ENCODE measurements at places on chromosomes 12 and 14. TPM values are rescaled to one million over a fixed set of nuclear protein-coding genes. Genes with fewer than 3 reads are reported as not detected.
A peak's percentile ranks its signal among the peaks of the same experiment; 100 is the strongest.

DNA sequence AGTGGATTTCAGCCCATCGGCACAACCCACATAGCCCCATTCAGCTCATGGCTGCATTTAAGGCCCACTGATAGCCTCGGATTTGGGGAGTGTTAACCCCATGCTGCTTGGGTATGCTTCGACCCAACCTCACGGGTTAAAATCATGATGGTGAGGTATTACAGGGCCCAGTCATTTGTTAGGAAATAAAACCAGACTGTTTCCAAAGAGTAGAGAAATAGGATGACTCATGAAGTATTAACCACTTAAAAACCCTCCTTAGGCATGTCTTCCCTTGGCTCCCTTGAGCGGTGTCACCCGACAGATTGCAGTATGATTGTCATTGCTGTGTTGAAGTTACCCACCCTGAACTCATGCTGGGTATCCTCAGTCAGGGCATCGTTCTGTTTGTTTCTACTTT, 289.1 kb downstream of the CACNA1C start:
- no peak for DNase-seq

GRCh38 chr14:29566194-29566593, 361.5 kb downstream of the PRKD1 start:
- DNase-seq, result no peak

DNA sequence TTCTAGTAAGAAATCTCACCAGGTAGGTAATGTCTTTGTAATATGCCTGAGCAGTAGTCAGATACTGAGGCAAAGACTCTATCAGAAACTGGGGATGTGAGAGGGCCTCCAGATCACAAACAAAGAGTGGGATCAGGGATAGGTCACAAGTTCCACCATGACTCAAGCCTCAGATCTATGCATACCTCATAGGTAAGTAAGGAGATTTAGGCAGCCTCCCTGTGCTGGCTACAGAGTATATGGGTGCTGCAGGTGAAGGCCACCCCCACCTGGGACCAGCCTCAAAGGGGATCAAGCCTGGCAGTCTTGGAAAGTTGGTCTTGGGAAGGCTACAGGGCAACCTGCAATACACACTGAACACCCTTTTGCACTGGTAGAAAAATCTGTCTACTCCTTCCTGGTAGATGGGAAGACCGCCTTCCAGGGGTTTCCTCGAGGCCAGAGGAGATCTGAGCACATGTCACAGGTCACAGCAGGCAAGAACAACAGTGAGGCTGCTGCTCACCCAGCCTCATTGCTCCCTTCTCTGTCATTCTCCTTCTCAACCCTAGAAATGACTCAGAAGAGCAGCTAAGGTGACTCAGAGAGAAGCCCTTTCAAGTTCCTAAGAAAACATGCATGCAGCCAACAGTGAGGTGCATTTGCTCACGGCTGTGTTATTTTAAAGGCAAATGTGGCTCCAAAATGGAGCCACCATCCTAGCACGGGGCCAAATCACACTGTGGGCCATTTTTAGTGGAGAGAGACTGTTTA, 143.4 kb upstream of the CDKN3 start:
- no peak for DNase-seq

The HELB gene
- 8.2 TPM for polyA plus RNA-seq

- DNase-seq, result no peak
Measured at GRCh38 chr12:79552192-79552591, 138.6 kb downstream of the PAWR start.

DNA sequence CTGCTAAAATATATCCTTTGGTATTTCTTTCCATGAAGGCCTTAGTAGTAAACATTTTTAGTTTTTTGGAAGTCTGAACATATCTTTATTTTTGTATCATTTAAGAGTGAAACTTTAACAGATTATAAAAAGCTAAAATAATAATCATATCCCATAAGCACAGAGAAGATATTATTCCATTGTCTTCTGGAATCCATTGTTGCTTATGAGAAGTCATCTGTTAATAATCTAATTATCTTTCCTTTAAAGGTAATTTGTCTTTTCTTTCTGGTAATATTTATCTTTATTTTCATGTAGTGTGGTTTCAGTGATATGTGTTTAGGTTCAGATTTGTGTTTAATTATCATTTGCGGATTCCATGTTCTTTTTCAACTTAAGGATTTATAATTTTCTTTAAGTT, 261.7 kb downstream of the MSRB3 start:
- DNase-seq, result no peak

The GLS2 gene
- polyA plus RNA-seq, result 2.0 TPM

DNA sequence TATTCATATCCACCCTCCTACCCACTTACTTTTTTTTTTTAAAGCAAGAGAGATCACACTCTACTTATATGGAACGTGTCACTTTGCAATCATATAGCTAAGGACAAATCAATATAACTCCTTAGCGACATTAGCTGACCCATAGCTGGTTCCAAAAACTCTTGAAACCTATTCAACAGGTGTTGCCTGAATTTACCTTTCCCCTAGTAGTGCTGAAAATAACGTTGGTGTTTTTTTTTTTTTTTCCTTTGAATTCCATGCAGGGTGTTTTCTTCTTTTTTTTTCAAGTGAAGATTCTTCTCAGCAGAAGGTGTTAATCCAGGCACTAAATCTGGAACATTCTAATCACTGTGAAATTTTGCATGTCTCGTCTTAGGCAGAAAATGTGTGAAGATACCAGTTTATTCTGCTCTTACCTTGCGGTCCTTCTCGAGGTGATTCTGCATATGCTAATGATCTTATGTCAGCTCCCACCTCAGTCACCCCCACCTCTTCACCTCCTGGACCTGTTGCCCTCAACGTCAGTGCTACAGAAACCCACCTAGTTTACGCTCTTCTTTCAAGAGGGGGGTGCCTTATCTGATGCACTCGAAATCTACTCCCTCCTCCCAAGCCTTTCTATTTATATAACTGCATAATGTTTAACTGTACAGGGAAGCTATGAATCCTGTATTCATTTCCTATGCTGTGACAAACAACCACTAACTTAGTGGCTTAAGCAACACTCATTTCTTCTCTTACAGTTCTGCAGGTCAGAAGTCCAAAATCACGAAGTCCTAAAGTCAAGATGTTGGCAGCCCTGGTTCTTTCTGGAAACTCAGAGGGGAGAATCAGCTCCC, 7.1 kb upstream of the VPS37B start:
- DNase-seq, result no peak

The UBR7 gene
- 36.4 TPM for polyA plus RNA-seq

DNA sequence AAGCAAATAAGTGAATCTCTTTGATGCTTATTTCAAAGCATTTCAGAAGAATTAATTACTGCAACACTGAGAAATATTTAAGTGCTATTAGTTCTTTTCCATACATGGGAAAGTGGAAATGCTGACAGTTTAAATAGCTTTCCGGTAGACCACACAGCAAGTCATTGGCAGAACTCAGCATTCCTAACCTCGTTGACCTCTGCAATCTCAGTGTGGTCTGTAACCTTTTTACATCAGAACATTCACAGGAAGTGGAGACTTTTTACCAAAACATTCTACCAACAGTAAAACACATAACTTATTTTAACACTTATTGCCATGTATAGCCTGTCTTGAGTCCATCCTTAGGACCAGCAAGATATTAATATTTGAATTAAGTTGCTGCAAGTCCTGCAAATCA, 249.5 kb upstream of the DCN start:
- peak; percentile 62 for DNase-seq

The MAP3K9 gene
- 5.4 TPM for polyA plus RNA-seq

The DHRS2 gene
- 0.37 TPM for polyA plus RNA-seq

DNA sequence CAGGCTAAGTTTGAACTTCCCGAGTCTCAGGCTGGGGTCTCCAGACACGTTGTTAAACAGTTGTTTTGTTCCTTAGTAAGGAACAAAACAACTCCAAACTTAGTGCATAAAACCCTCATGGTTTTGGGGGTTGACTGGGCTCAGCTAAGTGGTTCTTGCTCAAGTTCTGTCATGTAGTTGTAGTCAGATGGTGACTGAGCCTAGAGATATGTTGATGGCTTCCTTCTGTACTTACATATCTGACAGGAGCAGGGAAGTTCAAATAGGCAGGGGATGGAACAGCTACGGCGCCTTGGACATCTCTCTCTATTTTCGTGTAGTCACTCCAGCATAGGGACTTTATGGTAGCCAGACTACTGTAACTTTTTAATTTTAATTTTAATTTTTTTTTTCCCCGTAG, 45.7 kb downstream of the SPATS2 start:
- no peak for DNase-seq

The DACT1 gene
- 30.4 TPM for polyA plus RNA-seq

DNA sequence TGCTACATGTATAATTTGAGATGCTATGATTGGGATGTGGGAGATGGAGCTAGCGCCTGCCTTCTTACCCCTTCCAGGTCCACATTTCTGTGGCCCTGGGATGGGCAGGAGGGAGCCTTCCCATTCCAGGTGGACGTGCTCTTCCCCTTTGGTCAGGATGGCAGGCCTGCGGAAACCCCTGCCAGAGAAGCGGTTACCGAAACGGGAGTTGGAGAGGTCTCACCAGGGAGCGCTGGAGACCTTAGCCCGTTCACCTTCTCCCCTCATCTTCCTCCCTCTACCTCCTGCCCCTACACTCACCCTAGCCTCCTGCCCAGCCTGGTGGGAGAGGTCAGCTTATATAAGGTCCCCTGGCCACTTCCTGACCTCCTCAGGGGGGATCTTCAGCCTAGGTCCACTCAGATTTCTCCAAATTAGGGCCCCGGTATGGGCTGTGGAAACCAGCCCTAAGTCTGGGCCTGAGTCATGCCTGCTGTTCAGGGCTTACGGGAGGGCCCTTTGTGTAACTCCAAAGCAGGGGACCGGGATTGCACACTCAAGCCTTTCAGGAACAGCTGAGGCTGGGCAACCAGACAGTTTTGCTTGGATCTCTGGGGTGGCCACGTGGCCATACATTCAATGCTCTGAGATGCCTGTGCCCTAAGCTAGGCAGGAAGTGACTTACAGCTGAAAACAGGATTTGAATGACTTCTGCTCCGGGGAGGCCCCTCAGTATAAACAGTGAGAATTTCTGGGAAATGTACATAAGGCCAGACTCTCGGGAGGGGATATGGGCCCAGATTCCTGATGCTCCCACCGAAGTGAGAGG, 10.2 kb upstream of the MEG3 start:
- DNase-seq, result no peak

- DNase-seq, result no peak
Measured at GRCh38 chr14:84767434-84767833, 762.5 kb upstream of the FLRT2 start.

DNA sequence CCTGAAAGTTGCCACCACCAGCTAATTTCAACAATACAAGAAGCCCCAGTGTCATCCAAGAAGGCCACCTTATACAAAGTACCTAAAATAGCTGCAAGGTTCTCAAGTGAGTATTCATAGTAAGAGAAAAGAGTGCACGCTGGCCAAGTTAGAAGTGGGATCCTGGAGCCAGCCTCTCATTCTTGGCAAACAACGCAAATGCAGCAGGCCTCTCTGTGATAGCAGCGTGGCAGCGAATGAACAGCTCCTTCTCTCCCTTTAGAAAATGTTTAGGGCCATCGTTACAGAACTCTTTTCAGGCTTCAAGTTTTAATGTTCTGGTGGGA, 78.0 kb upstream of the IFNG-AS1 start:
- peak; percentile 42 for DNase-seq

GRCh38 chr12:95516757-95517156, 34.5 kb downstream of the USP44 start:
- DNase-seq, result no peak

The TAS2R20 gene
- polyA plus RNA-seq, result 3.4 TPM

DNA sequence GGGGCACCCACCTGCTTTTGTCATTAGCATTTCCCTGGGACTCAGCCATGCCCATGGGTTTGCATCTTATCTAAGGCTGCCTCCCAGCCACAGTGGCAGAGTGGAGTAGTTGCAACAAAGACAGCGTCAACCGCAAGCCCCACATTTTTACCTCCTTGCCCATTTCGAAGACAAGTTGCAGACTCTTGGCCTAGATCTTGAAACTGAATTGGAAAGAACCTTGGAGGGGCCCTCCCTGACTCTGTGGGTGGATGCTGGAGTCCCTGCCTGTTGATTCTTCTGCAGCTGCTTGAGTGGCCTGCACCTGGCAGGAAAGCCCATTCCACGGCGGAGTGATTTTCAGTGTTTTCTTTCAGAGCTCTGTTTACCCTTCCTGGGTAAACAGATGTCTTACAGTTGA, 309.0 kb downstream of the VRK1 start:
- DNase-seq, result no peak

DNA sequence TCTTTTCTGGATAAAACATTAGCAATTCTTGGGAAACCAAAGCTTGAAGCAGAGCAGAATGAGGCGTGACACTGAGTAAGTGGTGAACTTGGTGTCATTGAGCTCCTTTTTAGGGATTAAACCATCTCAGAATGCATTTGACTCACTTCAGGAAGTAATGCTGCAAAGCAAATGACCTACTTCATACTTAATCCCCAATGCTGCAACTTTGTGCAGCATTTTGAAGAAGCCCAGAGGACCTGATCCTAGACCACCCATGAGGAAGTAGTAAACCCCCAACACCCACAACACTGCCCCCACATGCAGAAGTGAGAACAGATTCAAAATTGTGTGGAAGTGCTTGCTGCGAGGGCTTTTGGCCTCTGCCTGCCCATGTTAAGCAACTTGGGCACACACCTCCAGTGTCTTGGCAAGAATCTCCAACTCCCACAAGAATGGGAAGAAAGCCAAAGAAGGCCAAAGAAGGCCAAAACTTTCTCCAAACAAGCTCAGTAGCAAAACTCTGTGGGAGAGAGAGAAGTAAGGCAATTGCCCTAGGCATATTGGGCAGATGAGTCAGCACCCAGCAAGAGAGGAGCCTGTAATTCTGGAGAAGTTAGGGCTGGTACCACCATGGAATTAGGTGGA, 69.2 kb upstream of the ETV6 start:
- peak; percentile 36 for DNase-seq

- DNase-seq, result no peak
Measured at GRCh38 chr12:49796606-49797448, 31.4 kb downstream of the NCKAP5L start.

The NFATC4 gene
- 88.3 TPM for polyA plus RNA-seq

Measured in right lung (tissue), 10 donors.